ENCODE measurements at places on chromosomes 1 and 21. TPM values are rescaled to one million over a fixed set of nuclear protein-coding genes. Genes with fewer than 3 reads are reported as not detected.

The PTCH2 gene
- total RNA-seq: 0.30 TPM

The SEMA6C gene
- total RNA-seq: 5.8 TPM

The NPPB gene
- not detected for total RNA-seq

The PTPN22 gene
- 5.2 TPM for total RNA-seq

The CD247 gene
- not detected for total RNA-seq

The APCS gene
- not detected for total RNA-seq

The LEFTY2 gene
- not detected for total RNA-seq

The KCNAB2 gene
- total RNA-seq: 2.4 TPM

The TNN gene
- total RNA-seq: not detected

The PLCH2 gene
- not detected for total RNA-seq

The HSD3B1 gene
- total RNA-seq: not detected

The GLIS1 gene
- total RNA-seq: not detected

The CCDC185 gene
- total RNA-seq: not detected

The PLEKHA6 gene
- total RNA-seq: 2.4 TPM

The PIGM gene
- total RNA-seq: 2.9 TPM

The CAMK1G gene
- not detected for total RNA-seq

The ASAP3 gene
- 7.1 TPM for total RNA-seq

The TOE1 gene
- total RNA-seq: 28.4 TPM

The OR2T6 gene
- total RNA-seq: not detected

The PATJ gene
- 3.2 TPM for total RNA-seq

The CD53 gene
- 0.97 TPM for total RNA-seq

The CELA3B gene
- total RNA-seq: not detected

The AMY1C gene
- not detected for total RNA-seq
